Activated effector memory CD4-positive, alpha-beta T cell treated with anti-CD3 and anti-CD28 coated beads, Interleukin-2, amount 50 U/mL, for 16 hours (primary cell): ENCODE measurements at places on chromosomes 7 and 10.
A peak's percentile ranks its signal among the peaks of the same experiment; 100 is the strongest.

- no peak for DNase-seq
These were observed 34.3 kb upstream of the ELMO1 start for GRCh38 chr7:37482953-37483352.

GRCh38 chr10:121450247-121450646 is 148.0 kb downstream of the FGFR2 start:
- no peak for DNase-seq

DNA sequence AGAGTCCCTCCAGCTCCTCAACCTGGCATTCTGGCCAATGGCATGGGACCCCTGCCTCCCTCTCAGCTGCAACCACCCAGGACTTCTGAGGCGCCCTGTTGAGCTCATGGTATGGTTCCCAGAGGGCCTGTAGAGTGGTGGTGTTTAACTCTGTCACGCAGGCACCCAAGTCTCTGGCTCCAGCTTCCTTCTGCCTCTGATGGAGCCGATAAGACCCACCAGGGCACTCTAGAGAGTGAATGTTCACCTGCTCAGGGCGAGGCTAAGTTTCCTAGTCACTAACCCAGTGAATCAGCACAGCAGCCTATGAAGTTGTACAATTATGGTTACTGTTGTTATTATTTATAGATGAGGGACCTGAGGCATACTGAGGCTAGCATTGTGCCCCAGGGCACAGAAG is 120.4 kb downstream of the ZMIZ1 start:
- DNase-seq = no peak

DNA sequence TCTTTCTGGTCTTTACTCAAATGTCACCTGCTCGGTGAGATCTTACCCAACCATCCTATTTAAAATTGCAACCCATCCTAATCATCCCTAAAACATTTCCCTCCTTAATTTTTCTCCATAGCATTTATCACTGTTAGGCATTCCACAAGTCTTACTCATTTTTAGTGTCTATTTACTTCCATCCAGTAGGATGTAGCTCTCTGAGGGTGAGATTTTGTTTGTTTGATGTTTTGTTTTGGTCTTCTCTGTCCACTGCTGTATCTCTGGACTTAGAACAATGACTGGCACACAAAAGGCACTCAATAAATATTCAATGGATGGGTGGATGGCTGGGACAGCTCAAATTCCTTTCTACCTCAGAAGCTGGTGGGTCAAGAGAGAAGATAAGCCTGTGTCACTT is 15.8 kb upstream of the DUSP5 start:
- no peak for DNase-seq

DNA sequence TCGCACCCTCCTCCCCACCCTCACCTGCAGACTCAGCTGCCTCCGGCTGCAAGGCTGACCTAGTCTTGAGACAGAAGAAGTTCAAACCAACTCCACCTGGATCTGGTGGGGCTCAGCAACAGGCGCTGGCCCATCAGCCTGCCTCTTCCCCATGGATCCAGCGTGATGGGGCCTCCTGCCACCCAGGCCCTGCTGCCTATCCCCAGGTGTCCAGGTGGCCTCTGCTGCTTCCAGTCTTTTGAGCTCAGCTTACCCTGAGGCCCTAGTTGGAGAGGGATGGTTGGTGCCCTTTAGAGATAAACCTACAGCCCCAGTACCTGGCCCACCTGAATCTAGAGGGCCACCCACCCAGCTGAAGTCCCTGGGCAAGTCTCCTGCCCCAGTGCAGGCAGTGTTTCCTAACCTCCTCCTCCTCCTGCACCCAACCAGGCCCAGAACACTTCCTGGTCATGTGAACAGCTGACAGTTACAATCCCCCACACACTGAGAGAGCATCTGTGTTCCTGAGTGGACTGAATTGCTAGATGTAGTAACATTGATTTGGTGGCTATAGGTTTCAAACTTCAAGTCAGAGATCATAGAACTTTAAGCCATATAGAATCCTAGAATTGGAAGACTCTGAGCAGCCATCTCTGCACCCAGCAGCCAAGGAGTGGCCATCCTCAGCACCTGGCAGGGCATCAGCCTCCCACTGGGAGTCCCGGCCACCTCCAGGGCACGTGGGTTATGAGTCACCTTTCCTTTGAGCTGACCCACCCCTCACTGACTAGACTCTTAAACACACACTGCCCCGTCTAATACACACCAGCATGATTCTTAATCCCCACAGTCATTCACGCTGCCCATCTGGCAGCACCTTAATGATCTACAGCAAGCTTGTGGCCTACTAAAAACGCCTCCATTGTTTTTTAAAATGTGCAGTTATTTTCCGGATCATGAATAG is 51.9 kb downstream of the ALOX5 start:
- no peak for DNase-seq

GRCh38 chr10:46559231-46559671 is 2.8 kb upstream of the GPRIN2 start:
- DNase-seq = peak; percentile 58

GRCh38 chr10:88089498-88089897 is 226.1 kb downstream of the PTEN start:
- DNase-seq = no peak

DNA sequence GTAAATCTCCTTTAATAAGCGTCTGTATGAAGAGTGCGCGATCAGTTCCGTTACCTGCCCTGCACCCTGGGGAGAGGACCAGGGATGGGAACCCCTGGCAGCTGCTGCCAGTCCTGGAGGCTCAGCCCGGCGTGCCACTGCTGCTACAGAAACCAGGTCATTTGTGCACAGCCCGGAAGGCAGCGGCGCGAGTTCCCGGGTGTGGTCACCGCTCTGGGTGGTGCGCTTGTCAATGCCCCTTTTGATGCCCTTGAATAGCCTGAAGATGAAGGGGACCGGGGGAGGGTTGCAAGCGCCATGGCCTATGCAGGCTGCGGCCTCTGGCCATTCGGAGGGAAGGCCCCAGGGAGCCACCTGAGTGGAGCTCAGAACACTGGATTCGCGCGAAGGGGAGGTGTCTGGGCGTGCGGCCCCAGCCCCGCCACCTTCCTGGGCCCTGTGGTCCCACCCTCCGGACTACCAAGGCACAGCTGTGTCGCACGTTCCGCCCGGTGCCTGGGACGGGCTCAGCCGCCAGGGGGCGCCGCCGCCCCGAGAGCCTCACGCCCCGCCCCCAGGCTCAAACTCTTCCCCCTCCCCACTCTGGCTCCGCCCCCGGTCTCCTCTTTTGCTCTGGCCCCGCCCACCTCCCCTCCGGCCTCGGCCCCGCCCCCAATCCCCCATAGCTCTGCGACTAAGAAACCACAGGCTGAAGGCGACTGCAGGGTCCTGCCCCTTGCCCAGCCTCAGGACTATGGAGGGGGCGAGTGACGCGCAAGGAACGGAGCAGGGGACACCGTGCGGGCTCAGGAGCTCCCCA is 16.5 kb downstream of the AP5Z1 start:
- DNase-seq = peak; percentile 92

DNA sequence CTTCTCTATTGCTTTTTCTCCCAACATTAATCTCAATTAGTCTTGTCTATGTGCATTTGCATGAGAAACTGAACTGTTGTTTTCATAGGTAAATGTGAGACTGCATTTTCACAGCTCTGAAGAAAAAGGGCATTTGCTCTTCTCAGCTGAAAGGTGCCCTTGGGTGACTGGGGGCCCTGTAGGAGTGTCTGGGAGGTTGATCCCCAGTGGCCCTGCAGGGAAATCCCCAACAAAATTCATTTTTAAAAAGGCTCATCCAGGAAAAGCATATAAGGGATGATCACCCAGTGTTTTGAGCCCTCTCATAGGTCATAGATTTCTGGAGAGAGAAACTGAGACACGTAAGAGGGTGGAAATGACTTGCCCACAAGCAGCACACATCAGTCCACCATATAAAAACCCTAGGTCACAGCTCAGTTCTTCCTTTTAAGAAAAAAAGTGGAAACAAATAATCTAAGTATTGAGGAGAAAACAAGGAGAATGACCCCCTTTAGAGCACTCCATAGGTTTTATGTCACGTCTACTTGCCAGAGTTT is 190.3 kb upstream of the AHR start:
- DNase-seq = no peak

DNA sequence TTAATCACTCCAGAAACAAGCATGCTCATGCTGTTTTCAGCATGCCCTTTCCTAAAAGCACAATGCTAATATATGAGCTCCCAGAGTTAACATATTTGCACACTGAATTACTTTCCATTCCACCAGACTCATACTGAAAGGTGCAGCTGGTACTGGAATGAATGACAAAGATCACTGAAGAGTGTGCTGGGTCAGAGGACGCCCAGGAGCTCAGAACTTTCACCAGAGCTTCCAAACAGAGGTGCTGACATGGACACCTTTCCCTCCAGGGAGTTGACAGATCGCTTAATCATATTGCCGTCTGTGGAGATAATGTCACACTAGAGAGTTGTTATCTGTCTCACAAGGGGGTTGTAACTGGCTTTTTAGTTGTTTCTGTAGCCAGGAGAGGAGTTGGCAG is 292.9 kb downstream of the LHFPL3 start:
- no peak for DNase-seq

GRCh38 chr7:95922191-95922590 is 149.8 kb downstream of the DYNC1I1 start:
- DNase-seq = no peak

DNA sequence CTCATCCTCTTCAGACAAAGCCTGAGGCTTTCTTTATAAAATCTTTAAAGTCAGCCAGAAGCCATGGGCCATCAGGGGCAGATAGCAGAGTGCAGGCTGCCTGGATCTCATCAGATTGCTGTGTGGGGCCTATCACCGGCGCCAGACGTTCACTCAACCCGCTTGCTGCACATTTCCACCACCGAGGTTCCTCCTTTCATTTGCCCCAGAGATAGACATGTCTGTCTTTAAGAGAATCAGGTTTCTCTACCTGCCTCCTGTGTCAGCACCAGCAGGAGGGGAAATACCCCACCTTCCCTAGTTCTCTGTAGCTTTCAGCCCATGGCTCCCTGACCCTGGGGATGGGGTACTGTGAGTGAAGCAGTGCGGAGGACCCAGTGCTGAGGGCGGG is 22.0 kb downstream of the SLC18A2 start:
- DNase-seq = no peak

DNA sequence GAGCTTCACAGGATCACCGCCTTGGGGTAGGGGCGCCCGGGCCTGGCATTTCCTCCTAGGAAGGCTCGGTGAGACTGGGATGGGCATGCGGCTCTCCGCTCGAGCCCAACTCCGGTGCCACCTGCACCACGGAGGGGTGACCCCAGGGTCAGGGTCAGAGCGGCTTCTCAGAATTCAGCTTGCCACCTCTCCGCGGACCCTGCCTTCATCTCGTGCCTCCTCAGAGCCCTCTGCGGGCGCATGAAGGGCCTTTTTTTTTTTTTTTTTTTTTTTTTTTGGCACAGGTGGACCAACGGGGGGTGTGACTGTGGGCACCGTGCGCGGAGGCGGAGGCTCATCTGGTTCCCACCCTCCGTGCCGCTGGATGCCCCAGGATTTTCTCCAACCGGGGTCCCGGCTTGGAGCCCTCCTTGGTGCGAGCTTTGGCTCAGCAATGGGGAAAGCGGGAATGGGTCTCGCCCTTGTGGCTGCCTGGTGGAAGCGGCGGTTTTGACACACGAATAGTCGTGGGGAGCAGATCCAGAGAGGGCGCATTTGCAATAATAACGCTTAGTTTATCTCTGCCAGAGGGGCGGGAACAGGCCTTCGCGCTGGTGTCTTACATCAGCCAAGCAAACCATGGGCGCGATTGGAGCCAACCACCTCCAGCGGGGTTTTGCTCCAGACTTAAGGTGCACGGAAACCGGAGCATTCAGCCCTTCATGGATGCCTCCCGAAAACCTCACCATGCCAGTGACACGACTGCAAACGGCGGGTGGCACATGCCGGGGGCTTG is 5.0 kb upstream of the TNRC18 start:
- DNase-seq = no peak

GRCh38 chr7:18175801-18176450 is 148.3 kb upstream of the PRPS1L1 start:
- DNase-seq = no peak

GRCh38 chr7:64999165-65000004 is 7.1 kb downstream of the ERV3-1 start:
- DNase-seq = no peak

DNA sequence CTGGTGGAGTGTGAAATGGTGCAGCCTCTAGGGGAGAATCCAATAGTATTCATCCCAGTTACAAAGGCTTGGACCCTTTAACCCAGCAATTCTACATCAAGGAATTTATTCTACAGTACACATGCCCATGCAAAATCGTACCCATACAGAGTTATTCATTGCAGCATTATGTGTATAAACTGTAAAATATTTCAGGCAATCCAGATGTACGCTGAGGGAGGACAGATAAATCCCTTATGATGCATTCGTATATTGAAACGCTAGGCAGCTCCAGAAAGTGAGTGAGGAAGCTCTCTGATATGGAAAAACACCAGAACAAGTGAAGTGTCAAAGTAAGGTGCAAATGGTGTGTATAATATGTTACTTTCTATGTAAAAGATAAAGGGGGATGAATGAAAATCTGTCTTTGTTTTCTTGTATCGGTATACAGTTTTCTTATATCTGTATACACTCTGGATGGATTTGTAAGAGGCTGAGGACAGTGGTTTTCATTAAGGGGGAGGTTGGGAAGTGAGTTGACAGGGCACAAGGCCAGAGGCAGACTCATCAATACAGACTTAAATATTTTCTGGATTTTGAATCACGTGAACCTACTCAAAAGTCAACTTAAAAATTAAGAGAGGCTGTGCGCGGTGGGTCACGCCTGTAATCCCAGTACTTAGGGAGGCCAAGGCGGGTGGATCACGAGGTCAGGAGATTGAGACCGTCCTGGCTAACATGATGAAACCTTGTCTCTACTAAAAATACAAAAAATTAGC is 17.1 kb downstream of the VWA2 start:
- DNase-seq = no peak

DNA sequence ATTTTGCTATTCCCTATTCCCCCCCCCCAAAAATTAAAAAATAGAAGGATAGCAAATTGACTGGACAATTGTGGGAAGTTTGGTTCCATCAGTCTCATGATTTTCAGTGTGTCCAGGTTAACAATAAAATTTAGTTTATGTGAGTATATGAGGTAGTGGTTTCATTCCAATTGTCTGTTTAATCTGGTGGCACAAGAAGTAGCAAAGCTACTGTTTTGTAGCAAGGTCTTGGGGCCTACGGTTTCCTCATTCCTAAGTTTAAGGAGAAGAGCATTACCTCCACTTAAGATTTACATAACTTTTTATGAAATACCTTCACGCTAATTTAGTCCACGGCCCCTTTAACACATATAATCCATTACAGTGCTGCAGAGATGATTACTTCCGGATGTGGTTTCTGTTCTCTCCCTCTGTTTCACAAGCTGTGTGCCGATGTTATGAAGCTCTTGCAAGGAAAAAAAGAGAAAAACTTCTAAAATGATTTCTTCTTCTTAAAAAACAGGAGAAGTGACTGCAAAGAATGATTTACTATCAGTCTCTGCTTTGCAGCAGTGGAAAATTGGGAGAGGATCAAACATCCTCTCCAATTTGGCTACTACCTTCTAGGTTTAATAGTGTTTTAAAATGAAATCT is 32.7 kb upstream of the NPVF start:
- no peak for DNase-seq

- DNase-seq = no peak
These were observed 76.3 kb downstream of the CLIP2 start for GRCh38 chr7:74365322-74366022.

DNA sequence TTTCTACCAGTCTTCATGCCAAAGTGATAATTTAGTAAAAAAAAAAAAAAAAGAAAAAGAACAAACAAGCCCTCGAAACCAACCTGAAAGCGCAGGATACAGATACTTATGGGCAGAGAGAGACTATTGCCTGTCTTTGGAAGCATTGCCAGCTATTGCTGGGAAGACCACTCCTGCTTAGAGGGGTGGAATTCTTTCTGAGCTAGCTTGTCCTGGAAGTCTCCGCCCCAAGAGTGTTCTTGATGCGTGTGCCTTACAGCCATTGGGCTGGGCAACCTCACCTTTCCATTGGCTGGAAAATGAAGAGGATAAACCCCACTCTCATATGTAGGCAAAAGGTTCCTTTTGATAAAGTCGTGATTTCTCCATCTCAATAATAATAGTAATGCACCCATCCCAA is 19.9 kb upstream of the INSYN2A start:
- DNase-seq = no peak
